ENCODE measurements at places on chromosomes 13 and 19.
A peak's percentile ranks its signal among the peaks of the same experiment; 100 is the strongest.

- DNase-seq, result peak; percentile 72
Observed at GRCh38 chr19:14381689-14382474, 638 bp downstream of the ADGRE5 start.

- peak; percentile 23 for DNase-seq
Observed at GRCh38 chr19:3210347-3211017, 14.0 kb upstream of the CELF5 start.

GRCh38 chr13:37163641-37164265 lies 58.3 kb upstream of the CSNK1A1L start:
- DNase-seq, result no peak

- DNase-seq, result no peak
Observed at GRCh38 chr13:36872621-36873020, 47.4 kb downstream of the SMAD9 start.

DNA sequence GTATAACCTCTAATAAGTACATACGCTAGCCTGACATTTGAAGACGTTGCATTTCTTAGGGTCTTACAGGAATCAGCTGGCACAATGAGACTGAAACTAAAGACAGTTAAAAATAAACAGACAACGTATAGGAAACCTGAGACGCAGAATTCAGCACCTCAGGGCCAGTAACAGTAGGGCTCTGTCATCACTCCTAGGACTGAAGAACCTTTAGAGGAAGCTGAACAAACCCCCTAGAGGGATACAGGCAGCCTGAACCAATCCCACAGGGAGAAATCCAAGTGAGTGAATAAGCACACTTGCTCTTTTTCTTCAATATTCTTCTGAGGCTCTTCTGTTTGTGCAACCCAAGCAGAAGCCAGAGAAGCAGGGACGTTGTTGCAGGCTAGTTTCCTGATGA lies 53.9 kb upstream of the KLHL1 start:
- DNase-seq, result no peak

DNA sequence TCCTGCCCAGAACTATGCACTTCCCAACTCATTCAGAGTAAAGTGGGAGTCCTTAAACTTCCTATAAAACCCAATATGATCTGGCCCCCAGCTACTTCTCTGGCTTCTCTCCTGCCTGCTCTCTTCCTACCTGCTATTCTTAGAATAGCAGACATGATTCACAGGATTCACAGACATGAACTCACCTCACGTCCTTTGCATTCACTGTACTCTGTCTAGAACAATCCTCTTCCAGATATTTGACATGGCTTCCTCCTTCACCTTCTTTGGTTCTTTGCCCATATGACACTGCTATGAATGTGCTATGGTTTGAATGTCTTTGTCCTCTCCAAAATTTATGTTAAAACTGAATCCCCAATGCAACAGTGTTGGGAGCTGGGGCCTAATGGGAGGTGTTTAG lies 154.9 kb downstream of the UGGT2 start:
- DNase-seq, result no peak

GRCh38 chr19:32977280-32977679 lies 5.2 kb downstream of the FAAP24 start:
- no peak for DNase-seq

DNA sequence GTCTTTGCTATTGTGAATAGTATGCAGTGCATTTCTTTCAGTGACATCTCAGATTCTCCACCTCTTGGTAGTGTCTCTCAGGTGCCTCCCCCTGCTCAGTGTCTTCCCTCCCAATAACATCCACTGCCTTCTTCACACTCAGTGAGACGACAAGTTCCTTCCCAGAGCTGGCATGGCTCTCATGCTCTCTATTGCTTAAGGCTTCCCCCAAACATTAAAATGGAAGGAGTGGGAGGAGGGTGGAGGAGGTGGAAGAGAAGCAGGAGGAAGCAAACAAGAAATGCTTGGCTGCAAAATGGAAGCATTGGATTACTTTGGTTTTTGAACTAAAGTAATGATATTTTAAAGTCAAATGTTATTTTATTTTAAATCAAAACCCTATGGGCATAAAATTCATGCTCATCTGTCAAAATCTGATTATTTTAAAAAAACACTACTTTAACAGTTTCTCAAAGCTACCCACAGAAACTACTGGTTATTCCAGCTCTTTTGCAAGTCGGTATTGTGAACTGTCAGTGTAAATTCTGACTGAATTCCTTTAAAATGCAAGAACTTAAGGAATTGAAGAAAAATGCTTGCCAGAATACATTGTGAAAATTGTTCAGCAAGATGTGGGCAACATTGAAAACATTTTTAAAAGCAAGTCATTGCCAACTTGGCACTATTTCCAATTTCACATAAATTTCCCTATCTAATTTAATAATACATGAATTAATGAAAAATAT lies 727.6 kb upstream of the ARGLU1 start:
- DNase-seq, result no peak

DNA sequence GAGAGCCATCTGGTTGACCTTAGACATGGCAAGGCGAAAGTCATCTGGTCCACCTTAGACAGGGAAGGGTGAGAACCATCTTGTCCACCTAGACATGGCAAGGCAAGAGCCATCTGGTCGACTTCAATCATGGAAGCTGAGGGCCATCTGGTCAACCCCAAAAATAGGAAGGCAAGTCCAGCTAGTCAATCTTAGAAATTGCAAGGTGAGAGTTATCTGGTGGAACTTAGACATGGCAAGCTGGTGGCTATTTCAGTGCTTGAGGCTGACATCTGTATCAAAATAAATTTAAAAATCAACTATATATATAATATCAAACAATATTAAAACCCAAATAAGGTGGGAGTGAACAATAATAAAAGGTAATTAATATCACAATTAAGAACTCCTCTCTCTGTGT lies 83.9 kb downstream of the ZNF726 start:
- DNase-seq, result no peak

DNA sequence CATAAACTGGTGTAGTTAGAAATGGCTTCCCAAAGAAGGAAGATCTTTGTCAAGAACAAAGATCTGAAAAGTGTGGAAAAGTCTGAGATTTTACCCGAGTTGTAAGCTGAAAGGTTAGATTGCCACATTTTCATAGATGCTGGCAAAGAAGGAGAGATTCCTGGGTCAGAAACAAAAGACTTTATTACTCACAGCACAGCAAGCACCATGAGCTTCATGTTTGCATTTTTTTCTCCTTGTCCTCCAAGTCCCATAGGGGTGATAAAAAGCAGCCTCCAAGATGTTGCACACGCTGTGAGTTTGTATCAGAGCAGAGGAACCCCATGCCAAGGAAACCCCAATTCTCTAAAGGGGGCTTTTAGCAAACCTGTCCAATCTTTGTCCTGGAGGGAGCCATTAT lies 29.3 kb downstream of the MZT1 start:
- no peak for DNase-seq

- no peak for DNase-seq
Observed at GRCh38 chr13:109150696-109151095, 521.3 kb downstream of the MYO16 start.

DNA sequence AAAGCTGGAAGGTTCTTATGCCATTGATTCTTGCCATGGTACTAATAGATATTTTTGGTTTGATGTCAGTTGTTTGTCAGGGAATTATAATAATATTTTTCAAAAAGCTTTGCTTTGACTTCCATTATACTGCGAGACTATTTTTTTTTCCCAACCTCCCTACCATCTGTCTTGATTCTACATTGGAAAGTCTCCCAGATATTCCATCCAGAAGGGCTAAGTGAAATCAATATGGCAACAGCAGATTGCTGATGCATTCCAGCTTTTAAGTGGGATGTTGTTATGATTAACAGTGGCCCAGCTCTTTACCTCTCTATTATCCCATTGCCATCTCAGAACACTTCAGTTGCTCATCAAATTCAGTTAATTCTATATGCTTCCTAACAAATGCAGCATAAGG lies 247.4 kb downstream of the OXGR1 start:
- no peak for DNase-seq

- DNase-seq, result no peak
Observed at GRCh38 chr13:108427355-108427754, 157.8 kb downstream of the TNFSF13B start.

GRCh38 chr19:7360393-7360984 lies 11.8 kb downstream of the ARHGEF18 start:
- DNase-seq, result no peak

- no peak for DNase-seq
Observed at GRCh38 chr19:5572556-5573286, 5.0 kb upstream of the TINCR start.

DNA sequence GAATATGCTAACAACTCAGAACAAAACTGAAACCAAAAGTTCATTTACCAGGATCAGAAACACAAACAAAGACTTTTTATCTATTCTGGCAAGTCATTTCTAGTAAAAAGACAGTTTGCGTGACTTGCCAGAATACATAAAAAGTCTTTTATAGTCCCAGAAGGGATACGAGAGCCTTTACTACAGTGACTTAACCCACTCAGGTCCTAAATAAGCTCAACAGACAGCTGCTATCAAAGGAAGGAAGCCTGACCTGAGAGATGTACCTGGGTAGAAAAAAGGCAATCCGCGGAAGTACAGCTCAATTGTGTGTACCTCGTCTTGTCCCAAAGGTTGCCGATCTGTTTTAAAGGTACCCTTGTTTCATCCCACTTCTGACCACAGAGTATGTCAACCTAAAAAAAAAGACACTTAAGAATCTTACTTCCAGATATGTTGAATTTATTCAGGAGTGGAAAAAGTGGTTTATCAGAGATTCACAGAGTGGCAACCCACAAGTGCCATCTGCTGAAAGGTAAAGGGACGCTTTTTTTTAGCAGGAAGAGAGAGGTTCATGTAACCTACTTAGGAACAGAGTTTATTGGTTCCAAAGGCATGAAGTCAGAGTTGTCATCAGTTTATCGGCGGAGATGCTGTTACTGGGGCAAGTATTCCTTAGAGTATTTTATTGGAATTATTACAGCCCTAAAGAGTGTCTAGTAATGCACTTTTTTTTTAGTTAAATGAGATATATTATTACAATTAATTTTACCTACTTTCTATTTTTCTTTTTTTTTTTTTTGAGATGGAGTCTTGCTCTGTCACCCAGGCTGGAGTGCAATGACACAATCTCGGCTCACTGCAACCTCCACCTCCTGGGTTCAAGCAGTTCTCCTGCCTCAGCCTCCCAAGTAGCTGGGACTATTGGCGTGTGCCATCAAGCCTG lies 69.7 kb upstream of the C1QTNF9B start:
- DNase-seq, result no peak

DNA sequence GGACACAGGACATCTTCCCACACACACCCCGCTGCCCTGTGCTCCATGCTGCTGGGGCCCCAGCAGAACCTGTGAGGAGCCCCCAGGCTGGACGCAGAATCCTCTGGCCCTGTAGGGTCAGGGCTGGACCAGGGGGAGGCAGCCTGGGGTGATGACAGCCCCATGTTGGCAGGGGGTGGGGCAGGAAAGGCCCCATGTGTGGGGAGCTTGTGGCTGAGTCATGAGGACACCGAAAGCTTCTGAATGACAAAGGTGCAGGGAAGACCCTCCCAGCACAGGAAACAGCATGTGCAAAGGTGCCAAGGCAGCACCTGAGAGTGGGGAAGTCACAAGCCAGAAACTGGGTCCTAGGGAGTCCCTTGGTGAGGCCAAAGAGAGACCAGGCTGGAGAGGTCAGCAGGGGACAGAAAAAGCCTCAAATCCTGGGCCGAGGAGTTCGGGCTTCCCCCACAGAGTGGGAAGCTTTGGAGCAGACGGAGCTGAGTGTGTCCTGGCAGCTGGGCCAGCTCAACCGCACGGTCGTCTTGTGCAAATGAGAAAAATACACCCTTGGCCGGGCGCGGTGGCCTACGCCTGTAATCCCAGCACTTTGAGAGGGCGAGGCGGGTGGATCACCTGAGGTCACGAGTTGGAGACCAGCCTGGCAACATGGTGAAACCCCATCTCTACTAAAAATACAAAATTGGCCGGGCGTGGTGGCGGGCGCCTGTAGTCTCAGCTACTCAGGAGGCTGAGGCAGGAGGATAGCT lies 17.5 kb downstream of the ATP8B3 start:
- no peak for DNase-seq

DNA sequence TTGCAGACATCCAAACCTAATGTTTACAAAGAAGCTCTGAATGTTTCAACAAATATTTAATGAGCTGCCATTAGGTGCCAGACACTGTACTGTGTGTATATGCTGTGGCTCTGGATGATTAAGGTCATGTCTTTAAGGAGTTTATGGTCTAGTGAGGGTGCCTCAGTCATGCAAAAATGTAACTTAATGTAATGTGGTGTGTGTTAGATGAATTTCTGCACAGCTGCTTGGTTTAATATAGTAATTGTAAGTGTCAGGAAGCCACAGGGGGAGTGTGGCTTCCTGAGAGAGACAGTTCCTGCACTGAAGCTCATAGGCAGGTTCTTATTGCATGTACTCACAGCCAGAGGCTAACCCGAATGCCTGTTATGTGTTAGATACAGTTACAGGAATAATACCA lies 43.3 kb downstream of the SPATA13 start:
- DNase-seq, result no peak

DNA sequence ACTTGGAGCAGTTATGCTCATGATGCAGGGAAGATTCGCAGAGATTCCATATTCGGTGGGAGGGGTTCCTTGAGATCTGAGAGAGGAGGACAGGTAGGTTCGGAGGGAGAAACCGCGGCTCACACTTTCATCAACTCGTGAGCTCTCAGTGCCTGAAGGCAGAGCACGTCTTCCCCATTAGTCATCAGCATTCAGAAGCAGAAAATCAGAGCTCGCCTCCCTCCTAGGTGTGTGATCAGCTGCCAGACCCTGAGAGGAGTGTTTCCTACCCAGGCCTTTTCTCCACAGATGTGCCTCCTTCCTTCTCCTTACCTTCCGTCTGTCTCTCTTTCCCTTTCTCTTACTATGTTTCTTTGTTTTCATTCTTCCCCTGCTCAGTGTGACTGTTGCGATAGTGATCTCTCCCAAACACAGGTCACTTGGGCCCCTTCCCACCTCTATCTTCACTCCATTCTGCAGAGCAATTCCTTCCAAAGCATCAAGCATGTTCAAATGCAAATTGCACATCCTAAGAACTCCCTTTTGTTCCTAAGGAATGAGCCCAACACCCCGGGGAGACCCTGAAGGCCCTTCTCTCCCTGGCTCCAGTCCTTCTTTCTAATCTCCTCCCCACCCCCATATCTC lies 389.5 kb downstream of the UQCRFS1 start:
- no peak for DNase-seq

DNA sequence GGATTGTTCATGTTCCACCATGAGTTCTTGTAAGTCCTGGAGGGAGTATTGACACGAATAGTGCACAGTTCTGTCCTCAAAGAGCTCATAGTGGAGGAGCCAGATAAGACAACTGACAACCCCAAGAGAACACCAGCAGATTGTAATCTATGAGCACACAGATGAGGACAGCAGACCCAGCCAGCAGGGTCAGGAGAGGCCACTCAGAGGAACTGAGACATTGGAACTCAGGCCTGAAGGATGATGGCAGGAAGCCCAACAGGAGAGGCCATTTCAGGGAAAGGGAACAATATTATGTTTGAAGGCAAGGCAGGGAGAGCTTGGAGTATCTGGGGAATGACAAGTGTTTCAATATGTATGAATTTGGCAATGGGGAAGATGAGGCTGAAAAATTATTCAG lies 63.7 kb upstream of the IPO5 start:
- no peak for DNase-seq

GRCh38 chr13:67267136-67267535 lies 37.0 kb upstream of the PCDH9 start:
- no peak for DNase-seq

- no peak for DNase-seq
Observed at GRCh38 chr19:10620786-10621185, 4.6 kb upstream of the SLC44A2 start.

Data from NK-92 treated with Interleukin-12 subunit alpha and Interleukin-12 subunit beta, amount 100 ng/mL, for 24 hours (cell line).